Activated CD8-positive, alpha-beta memory T cell treated with anti-CD3 and anti-CD28 coated beads, Interleukin-2, amount 50 U/mL, for 4 hours (primary cell): ENCODE measurements at places on chromosomes 1 and 21.

DNA sequence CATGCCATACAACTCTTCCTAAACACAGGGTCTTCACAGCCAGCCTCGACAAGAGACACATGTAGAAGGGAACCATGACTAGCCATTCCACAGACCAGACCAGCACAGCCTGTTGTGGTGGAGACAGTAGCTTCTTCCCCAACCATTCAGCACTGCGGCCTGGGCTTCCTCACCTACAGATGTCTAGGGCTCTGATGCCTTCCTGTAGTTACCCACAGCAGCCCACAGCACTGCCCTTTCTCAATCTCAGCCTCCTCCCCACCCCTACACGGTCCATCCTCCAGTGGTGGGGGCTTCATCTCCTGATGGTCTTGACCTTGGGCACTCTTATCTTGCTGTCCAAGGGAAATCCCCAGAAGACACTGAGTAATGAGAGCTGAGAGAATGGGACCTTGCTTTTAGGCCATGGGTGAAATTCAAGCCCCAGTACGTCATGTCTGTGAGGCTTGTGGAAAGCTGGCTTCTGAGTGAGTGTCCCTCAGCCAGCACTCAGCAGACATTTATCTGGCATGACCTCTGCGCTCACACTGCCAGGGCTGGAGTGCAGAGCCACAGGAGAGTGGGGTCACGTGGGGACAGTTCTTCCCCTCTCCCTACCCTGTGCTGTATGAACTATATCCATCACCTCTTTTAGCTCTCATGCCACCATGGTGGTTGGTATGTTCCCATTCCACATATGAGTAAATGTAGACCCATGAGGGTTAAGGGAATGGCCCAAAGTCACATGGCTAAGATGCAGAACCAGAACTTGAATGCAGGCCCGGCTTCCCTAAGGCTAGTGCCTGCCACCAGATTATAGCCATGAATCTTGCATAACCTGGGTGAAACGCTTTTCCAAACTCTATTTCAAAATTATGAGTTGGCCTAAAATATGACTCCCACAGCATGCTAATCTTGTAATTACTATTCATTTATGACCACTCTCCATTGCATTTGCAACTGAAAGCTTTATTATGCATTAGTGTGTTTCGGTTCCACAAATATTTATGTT, 104.7 kb downstream of the HIVEP3 start:
- DNase-seq = no peak

- DNase-seq = no peak
These were observed 3.2 kb downstream of the BTF3L4 start for GRCh38 chr1:52059321-52059720.

DNA sequence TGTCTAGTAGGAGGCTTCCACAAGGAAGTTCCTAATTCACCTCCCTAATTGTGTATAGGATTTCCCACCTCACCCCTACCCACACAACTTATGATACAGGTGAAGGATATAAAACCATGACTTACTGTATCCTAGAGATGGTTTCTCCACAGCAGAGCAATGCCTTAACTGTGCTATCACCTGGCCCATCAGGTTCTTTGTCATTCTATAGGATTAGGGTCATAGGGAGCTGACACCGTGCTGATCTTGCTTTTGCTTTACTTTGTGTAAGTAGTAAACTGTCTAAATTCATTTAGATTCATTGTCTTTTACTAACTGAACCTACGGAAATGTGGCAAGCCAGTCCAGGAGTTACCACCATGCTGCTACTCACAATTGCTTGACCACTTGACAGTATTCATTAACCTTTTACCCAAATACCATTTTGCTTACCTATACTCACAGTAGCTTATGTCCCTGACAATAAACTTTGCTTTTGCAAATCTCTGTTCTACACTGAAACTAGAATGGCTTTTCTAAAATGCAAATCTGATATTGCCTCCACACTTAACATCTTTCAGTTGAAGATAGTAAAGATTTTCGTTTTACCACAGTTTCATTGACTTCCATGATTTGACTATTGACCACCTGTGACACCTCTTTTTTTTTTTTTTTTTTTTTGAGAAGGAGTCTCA, 147.6 kb downstream of the IFI44 start:
- no peak for DNase-seq

DNA sequence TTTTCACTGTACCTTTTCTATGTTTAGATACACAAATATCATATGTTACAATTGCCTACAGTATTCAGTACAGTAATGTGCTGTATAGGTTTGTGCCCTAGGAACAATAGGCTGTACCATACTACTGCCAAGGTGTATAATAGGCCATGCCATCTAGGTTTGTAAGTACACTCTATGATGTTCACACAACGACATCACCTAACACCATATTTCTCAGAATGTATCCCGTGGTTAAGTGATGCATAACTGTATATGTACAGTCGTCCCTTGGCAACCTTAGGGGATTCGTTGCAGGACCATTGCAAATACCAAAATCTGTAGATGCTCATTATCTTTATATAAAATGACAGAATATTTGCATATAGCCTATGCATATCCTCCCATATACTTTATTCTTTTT, 5.8 kb upstream of the SSR2 start:
- DNase-seq = no peak

GRCh38 chr1:119279456-119280381, 88.9 kb upstream of the HAO2 start:
- DNase-seq = no peak

GRCh38 chr1:151799179-151800022, 5.8 kb downstream of the LINGO4 start:
- no peak for DNase-seq

DNA sequence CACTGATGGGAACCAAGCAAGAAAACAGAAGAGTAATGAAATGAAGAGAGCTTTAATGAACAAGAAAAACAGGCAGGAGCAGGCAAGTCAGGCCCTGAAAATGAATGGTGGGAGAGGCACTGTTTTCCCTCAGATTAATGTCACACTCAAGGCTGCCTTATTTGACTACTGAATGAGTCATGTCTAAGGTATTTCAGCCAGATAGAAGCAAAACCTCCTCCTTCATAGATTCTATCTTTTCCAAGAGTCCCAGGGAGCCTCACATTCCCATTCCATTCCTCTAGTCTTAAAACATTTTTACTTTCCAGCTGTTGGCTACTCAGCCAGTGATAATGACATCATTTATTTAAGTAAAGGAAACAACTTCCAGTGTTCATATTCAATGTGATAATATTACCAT, 228.4 kb upstream of the NRIP1 start:
- no peak for DNase-seq

- DNase-seq = no peak
These were observed 153.9 kb upstream of the SPAG17 start for GRCh38 chr1:118338936-118339335.

GRCh38 chr1:173474097-173474779, 2.9 kb upstream of the PRDX6 start:
- DNase-seq = no peak

DNA sequence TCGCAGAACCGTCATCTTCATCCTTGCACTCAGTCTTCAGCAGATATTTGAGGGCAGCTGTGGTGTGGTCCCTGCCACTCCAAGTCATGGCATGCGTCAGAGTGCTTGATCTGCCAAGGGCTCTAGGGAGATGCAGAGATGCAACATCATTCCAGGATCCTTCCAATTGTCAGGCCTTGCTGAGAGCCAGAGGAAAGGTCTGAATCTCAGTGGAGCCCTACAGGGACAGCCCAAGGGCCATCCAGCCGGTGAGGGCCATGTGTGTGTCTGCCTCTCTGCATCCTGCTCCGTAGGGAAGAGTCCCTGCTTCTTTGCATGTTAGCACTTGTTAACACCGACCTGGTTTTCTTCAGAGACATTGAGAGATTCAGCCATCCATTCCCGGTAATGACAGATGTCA, 17.6 kb downstream of the MAPKAPK2 start:
- no peak for DNase-seq

DNA sequence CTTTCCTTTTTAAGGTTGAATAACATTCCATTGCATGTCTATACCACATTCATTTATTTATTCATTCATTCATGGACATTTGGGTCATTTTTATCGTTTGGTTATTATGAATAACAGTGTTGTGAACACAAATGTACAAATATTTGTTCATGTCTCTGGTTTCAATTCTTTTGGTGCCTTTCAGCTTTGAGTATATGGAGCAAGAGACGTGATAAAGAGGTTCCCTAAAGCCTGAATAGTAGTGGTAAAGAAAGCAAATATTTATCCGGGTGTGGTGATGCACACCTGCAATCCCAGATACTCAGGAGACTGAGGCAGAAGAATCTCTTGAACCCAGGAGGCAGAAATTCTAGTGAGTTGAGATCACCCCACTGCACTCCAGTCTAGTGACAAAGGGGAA, 5.3 kb upstream of the RLF start:
- DNase-seq = no peak

DNA sequence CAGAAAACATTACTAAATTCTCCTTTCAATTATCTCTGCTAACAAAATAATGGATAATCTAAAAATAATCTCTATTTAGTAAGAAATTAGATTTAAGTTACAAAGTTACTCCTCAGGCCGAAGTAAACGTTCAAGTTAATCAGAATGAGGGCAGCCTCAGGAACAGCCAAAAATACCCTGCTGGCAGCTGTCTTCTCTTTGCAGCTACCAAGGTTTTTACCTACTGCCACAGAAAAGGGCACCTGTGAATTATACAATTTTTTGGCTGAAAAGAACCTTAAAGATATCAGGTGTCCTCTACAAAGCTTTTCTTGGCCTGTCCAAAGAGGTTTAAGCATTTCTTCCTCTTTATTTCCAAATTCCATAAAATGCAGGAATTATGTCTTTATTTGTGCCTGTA, 84.4 kb downstream of the AKT3 start:
- no peak for DNase-seq

- DNase-seq = no peak
These were observed 409.2 kb upstream of the PLXNA2 start for GRCh38 chr1:208653426-208653825.

DNA sequence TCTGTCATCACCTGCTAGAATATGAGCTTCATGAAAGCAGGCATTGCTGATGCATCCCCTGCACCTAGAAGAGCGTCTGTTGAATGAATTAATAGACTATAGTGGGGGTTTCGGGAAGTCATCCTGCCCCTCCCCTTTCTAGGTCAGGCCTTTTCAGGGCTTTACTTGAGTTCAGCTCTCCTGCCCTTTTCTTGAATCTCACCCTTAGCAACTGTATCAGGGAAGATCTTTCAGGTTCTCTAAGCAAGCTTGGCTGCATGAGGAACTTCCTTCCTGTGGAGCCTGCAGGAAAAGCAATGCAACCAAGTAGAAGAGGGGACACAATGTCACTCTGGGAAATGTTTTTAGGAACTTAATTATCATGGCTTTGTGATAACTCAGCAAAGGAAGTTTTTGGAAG, 27.2 kb upstream of the KIAA0040 start:
- no peak for DNase-seq

- DNase-seq = no peak
These were observed 34.9 kb downstream of the CHML start for GRCh38 chr1:241605146-241605805.

DNA sequence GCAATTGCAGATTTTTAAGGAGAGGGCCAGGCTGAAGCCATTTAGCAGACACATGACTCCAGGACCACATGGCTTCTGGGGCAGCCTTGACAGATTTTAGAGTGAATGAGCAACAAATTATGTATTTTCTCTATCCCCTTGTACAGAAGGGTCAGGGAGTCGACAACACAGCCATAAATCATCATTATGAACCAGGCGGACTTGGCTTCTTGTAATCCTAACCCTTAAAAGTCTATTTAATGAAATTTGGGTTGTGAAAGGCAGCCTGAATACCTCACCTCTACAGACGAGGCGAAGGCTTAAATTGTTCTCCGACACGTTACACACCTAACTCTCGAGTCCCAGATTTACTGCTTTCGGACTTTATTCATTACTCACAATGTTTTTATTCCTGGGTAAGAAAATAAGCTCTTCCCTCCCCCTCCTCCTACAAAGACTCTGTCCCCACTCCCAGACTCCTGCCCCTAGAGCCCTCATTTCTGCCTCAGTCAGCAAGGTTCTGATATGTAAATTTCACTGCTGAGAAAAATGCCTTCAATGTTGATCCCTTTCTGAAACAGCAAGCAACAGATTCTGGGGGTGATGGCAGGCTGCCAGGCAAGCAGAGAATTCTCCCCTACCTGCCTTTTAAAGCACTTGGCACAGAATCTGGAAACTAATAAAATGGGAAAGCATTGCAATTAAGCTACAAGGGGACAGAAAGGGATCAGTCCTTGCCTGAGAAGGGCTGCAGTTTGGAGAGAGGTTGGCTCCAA, 51.6 kb downstream of the PLPP3 start:
- no peak for DNase-seq

DNA sequence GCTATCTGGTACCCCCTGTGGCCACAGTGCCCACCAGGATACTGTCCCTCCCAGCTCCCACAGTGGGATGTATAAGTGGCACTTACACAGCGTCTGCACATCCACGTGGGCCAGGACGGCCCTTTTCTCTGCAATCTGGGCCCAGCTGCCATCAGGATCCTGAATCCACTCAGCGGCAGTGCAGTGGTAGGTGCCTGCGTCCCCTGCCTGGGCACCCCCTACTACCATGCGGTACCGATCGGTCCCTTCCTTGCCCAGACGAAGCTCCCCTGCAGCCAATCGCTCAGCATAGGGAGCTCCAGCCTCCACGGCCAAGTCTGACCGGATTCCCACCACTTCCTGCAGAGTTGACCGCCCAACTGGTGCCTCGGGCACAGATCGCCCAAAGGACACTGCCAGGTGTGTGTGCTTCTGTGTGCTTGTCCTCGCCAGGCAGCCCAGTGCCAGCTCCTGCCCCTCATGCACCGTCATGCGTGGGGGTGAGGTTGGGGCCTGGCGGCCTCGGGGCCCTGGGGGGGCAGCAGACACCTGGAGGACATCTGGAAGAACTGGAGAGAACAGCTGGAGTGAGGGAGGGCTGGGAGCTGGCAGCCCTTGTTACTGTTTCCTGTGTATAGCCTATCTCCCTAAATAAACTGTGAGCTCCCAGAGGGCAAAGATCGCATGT, 4.7 kb downstream of the IGSF8 start:
- no peak for DNase-seq

DNA sequence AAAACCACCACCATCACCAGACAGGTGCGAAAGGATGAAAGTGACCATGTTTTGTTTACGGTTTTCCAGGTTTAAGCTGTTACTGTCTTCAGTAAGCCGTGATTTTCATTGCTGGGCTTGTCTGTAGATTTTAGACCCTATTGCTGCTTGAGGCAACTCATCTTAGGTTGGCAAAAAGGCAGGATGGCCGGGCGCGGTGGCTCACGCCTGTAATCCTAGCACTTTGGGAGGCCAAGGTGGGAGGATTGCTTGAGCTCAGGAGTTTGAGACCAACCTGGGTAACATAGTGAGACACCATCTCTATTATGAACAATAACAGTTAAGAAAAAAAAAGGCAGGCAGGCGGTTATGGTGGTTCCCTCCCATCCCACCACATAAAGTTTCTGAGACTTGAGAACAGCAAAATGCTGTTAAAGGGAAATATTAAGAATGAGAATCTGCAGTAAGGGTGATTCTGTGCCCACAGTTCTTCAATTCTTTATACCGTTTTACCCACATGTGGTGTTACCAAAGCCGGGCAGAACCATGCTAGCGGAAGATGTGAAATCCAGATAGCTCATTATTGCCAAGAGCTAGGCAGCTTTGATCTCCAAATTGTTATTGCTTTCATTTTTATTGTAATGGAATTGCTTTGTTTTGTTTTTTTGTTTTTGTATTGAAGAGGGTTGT, 34.5 kb upstream of the TDRD10 start:
- DNase-seq = no peak
